ENCODE measurements at places on chromosomes 4 and X.

DNA sequence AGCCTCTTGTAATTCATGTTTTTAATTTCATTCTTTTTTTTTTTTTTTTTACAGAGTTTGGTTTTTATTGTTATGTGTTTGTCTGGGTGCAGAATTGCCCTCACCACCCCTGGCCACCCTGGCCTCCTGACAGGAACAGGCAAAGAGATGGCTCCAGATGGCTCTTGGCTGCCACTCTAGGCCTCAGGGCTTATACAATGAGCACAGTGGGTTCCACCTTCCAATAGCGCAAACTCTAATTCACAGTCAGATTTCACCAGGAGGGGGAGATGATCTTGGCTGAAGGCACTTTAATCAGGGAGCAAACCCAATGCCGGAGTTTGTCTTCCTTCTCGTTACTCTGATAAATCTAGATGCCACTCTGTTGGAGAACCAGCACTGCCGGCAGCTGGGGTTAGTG lies 24.8 kb downstream of the CPE start:
- no peak for DNase-seq

DNA sequence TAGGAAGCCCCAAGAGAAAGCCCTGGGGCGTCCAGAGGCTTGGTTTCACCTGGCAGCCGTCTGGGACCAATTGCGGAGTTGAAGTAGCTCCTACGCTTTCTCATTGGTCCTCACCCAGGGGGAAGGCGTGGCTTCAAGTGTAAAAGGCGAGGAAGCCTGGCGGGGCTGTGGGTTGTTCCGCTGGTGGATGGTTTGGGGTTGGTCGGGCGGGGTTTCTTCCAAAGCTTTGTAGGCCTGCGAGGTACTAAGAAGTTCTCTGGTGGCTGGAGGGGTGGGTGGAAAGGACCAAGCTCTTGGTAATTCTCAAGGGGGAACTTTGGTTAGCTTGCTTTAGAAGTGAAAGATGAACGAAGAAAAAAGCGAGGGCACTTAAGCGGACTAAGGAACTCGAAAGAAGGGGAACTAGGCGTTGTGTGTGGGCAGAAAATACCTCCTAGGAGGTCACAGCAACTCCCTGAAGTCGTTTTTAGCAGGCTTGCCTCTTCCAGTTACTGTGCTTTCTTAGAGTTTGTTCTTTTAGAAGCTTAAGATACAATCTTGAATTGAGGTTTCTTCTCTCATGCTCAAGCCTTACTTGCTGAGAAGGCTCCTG lies 36.6 kb downstream of the CCNG2 start:
- no peak for DNase-seq

DNA sequence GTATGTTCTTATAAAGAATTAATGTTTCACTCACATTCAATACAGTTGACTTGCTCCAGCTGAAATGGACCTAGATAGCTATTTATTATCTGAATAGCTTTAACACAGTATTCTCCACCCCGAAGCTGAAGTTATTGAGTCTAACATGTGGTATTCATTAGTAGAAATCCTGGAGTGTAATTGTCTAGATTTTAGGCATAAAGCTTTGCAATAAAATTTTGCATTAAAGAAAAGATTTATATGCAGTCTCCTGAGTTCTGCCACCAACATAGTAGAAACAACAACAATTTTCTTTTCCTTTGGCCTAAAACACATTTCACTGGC lies 90.2 kb upstream of the DCLK2 start:
- no peak for DNase-seq

- DNase-seq: no peak
These were observed 136.2 kb downstream of the PALLD start for GRCh38 chr4:168633064-168633463.

DNA sequence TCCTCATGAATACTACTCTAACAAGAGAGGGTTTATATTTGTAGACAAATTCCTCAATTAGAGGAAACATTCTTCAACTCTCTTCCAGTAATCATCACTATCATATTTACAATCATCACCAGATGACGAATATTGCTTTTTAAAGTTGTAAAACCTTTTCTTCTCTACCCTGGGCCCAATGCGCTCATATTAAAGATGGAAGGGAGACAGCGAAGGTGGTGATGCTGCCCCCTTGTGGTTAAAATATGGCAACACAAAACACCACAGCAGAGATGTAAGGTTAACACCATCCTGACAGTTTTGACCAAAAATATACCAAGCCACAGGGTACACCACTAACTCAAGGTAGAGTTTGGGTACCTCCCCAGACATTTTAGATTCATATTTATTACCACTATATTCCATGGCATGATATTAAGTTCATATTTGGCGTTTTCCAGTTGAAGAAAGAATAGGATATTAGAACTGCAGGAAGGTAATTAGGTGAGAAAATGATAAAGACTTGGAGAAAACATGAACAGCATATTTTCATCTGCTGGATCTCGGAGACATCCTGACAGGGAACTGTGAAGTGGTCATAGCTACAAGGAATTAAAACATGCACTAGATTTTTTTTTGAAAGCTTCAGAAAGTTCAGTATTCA lies 72.8 kb downstream of the SLC9A7 start:
- peak; percentile 17 for DNase-seq

- peak; percentile 76 for DNase-seq
These were observed 2.2 kb upstream of the CLDN2 start for GRCh38 chrX:106917830-106918500.

GRCh38 chr4:145871209-145871608 lies 67.4 kb downstream of the ZNF827 start:
- DNase-seq: no peak

GRCh38 chr4:26192899-26193869 lies 127.6 kb upstream of the RBPJ start:
- DNase-seq: no peak

DNA sequence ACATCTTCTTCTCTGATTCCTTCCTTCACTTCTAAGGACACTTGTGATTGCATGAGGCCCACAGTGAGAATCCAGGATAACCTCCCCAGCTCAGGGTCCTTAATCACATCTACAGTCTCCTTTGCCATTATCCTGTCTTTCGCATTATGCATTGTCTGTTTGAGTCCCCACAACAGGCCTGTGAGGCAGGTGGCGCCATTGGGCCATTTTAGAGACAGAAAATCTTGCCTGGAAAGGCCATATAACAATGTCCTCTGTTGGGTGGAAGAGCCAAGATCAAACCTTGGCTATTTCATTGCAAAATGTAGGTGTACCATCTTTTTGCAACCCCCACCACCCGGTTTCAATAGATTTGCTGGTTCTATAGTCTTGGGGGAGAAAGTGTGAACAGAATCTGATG lies 11.8 kb upstream of the DCUN1D4 start:
- peak; percentile 56 for DNase-seq

GRCh38 chr4:26937567-26937966 lies 76.9 kb downstream of the STIM2 start:
- DNase-seq: no peak

- no peak for DNase-seq
These were observed 144.2 kb downstream of the PDLIM5 start for GRCh38 chr4:94595880-94596483.

- no peak for DNase-seq
These were observed 391.5 kb downstream of the UBE2NL start for GRCh38 chrX:144275367-144275766.

DNA sequence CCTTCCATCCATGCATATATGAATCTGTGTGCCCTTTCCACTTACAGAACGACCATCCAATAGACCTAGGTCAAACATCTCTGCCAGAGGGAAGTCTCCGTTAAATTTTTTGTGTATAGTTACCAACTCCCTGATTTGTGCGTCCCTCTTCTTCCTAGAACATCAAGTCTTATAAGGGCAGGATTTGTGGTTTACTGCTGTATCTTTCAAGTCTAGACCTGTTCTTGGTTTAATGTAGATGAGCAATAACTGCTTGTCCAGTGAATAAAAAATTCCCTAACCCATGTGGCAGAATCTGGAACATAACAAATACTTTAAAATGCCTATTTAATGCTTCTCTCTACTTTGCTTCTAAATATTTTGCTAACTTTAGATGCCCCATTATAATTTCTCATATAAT lies 988.8 kb downstream of the RAPGEF2 start:
- DNase-seq: no peak

GRCh38 chrX:103343105-103343504 lies 13.1 kb downstream of the TCEAL7 start:
- peak; percentile 43 for DNase-seq

DNA sequence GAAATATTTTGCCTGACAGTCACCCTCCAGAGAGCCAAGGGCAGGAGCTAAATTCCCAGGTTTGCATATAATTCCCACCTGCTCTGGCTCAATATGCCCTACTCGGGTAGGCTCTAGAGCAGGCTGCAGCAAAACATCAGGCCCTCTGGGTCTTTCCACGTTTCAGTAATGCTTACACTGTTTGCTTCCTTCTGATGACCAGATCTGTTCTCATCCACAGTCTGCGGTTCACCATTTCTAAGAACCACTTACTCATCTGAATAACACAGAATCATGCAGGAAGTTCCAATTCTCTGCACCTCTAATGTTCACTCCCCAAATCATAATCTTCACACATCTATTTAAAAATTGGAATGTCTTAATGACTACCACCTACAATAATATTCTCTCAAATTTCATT lies 141.4 kb downstream of the PPP3CA start:
- no peak for DNase-seq

DNA sequence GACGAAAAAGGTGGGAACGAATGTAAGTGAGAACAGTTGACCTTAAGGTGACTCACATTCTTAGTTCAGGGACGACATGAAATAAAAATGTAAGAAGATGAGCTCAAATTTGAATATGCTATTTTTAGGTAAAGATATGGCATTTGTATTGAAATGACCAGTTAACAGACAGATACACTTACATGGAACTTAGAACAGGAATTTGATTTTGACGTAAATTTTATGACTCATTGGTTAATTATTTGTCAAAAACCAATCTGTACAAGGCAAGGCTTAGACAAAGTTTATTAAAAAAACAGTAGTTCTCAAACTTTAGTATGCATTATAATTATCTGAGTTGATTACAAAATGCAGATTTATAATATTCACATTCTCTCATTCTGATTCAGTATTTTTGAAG lies 469.4 kb downstream of the CFAP47 start:
- no peak for DNase-seq

GRCh38 chr4:173420801-173421200 lies 21.9 kb upstream of the SCRG1 start:
- DNase-seq: no peak

- no peak for DNase-seq
These were observed 336.9 kb upstream of the FAT1 start for GRCh38 chr4:187060551-187060950.

DNA sequence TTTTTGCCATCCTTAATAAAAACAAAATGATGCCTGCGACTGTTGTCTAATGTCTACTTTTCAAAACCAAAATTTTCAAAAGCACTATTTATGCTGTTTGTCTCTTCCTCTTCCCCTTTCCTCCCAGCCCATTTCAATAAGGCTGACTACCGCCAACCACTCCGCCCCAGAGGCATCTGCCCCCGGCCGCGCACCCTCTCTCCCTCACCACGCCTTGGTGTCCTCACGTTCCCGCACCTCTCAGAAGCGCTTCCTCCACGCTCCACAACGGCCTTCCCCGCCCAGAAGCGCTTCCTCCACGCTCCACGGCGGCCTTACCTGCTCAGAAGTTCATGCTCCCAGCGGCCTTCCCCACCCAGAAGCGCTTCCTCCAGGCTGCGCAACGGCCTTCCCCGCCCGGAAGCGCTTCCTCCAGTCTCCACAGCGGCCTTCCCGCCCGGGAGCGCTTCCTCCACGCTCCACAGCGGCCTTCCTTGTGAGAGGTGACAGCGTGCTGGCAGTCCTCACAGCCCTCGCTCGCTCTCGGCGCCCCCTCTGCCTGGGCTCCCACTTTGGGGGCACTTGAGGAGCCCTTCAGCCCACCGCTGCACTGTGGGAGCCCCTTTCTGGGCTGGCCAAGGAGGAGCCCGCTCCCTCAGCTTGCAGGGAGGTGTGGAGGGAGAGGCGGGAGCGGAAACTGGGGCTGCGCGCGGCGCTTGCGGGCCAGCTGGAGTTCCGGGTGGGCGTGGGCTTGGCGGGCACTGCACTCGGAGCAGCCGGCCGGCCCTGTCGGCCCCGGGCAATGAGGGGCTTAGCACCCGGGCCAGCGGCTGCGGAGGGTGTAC lies 490.4 kb upstream of the ZFP42 start:
- no peak for DNase-seq

DNA sequence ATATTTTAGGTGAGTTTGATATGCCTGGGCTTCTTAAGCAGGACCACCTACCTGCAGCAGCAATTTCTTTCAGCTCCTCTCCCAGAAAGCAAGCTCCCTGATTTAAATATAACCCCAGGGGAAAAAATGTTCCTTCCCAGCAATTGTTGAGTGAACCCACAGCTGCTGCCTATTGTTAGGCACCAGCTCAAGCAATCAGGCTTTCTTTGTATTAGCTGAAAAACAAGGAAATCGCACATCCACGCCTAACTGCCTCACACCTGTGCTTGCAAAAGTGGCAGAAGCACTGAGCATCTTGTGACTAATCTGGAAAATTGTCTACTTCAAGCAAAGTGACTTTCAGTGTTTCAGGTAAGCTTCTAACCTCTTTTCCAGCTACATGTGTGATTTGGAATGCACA lies 432.2 kb downstream of the SMARCA1 start:
- DNase-seq: no peak

DNA sequence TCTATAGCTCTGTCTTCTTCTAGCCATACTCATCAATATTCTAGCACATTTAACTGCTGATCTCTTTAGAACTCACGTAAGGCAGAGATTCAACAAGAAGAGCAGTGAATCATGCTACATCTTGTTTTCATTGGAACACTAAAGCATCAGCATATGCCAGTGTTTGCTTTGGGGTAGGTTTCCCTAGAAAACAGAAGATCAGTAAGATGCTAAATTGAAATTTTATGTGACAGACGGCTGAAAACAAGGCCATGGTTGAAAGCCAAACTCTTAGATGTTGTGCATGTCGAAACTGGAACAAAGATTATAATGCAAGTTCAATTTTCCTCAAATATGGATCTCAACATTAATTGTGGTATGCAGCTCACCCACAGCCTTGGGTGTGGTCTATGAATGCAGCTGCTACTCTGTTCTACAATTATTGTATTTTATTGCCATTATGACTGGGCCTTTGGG lies 107.6 kb downstream of the PDLIM5 start:
- no peak for DNase-seq

- no peak for DNase-seq
These were observed 32.5 kb upstream of the MTMR8 start for GRCh38 chrX:64427787-64428186.

DNA sequence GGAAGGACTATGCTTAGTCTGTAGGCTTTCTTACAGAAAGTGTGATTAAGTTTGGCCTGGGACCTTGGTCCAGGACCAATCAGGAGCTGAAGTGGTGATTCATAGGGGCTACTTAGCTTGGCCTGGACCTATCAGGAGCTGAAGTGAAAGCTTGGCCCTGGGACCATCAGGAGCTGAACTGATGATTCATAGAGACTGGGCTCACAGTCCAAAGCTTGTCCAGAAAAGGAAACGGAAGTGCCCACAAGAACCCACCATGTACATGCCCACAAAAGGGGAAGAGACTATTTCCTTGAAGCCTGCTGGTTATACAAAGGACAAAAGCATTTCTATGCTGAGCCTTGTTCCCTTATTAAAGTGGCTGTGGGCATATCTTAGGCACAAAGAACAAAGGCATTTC lies 12.6 kb downstream of the TENT5D start:
- DNase-seq: peak; percentile 41

GRCh38 chr4:81565142-81565870 lies 93.6 kb upstream of the RASGEF1B start:
- DNase-seq: peak; percentile 48
